Stimulated activated CD8-positive, alpha-beta memory T cell treated with anti-CD3 and anti-CD28 coated beads, Interleukin-4, amount 100 ng/mL, for 24 hours (primary cell): ENCODE measurements at places on chromosomes 12 and 14.

GRCh38 chr12:71536279-71536938 is 96.8 kb downstream of the LGR5 start:
- no peak for DNase-seq

DNA sequence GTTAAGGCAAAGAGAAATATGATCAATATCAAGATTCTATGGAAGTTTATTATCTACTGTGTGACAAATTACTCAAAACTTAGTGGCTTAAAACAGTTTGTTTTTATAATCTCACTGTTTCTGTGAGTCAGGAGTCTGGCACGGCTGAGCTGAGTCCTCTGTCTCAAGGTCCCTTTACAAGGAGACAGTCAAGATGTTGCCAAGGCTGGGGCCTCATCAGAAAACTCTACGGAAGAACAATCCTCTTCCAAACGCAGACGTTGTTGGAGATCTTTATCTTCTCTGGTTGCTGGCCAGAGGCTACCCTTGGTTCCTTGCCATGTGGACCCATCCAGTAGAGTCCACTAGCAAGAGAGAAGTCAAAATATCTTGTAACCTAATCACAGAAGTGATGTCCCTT is 100.6 kb upstream of the CCND2 start:
- no peak for DNase-seq

GRCh38 chr14:75279153-75279762 is 630 bp downstream of the FOS start:
- DNase-seq, result no peak

DNA sequence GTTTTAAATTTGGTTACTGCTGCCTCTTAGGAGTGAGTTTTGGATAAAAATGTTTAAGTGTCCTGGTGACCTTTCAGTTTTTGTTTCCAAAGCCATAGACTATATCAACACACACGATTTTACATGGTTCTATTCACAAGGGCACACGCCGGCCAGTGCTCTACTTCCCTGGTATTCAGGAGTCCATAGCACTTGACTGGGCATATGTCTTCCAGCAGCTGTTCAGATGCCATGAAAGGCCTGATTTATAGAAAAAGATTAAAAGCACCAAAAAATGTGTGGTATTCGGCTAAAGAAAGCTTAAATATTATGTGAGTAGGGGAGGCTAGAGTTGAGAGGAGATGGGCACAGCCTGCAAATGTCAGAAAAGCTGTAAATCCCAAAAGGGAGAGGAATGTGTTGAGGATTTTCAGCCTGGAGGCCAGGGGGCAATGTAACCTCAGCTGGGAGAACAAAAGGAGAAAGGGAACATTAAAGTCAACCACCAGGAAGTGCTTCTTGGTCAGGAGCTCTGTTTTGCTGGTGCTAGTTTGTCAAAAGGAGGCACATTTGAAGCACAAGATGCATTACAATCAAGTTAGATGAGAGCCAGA is 478.4 kb downstream of the RAD51B start:
- DNase-seq, result no peak

DNA sequence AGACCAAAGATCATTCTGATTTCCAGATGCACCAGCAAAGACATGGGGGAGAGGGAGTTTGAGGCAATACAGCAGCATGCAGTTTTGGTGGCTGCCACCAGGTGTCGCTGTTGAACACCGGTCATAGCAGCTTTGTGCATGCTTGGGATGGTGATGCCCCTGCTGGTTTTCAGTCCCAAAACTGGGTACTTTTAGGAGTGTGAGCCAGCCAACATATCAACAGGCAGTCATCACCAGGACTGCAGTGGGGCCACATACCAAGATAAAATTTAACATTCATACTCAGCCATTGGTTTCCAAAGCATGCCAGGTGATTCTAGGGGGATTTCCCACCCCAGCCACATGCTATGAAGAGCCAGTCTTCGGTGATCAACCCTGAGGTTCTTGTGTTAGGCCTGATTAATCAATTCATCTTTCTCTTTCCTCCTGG is 64.2 kb downstream of the PHETA1 start:
- no peak for DNase-seq

GRCh38 chr14:70652871-70653270 is 11.2 kb downstream of the TTC9 start:
- DNase-seq, result no peak

GRCh38 chr12:99454539-99455172 is 192.9 kb upstream of the GARIN6 start:
- DNase-seq, result no peak

GRCh38 chr14:75905147-75905904 is 76.5 kb downstream of the TGFB3 start:
- no peak for DNase-seq

DNA sequence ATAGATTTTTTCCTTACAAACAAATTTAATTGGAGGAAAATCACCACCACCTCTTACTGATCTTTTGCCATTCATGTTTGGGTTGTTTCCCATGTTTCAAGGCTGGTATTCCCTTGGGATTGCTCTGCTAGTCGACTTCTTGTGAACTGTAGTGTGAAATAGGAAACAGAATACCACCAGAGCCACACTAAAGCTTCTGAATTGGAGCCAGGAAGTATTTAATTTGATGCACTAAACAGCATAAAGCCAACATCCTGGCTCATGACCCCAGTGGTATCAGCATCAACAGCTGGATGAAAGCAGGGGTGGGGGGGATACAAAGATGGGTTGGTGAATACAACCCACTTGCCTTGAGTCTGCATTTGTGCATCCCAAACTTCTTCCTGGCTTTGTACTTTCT is 127.5 kb downstream of the TBC1D30 start:
- DNase-seq, result no peak

- DNase-seq, result no peak
These were observed 60.6 kb downstream of the SUDS3 start for GRCh38 chr12:118436986-118437385.

GRCh38 chr12:13099844-13100604 is 3.4 kb downstream of the GSG1 start:
- no peak for DNase-seq

- DNase-seq, result no peak
These were observed 126.0 kb downstream of the VEZT start for GRCh38 chr12:95343461-95344230.

GRCh38 chr12:95440401-95440800 is 33.6 kb upstream of the METAP2 start:
- DNase-seq, result no peak

DNA sequence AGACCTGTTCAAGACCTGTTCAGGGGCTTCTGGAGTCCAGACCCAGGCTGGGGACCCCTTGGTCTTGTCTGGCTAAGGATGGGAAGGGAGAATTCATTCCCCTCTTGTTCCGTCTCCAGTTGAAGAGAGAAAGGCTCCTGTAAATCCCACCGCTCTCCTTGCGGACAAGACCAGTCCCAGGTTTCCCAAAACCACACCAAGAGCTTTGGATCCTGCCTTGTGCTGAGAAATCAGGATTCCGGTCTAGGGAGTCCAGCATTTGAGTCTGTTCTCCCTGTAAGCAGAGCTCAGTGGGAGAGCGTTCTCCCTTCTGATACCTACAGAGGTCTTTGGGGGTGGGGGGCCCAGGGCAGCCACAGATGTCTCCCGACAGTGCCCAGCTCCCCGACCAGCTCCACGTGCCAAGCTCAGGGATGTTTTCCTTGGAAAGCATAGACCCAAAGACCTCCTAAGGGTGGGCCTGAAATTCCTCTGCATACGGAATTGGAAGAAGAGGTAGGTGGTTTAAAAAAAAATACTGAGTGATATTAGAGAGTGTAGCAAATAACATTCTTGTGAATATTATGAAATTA is 1.9 kb downstream of the HOXC13 start:
- no peak for DNase-seq

DNA sequence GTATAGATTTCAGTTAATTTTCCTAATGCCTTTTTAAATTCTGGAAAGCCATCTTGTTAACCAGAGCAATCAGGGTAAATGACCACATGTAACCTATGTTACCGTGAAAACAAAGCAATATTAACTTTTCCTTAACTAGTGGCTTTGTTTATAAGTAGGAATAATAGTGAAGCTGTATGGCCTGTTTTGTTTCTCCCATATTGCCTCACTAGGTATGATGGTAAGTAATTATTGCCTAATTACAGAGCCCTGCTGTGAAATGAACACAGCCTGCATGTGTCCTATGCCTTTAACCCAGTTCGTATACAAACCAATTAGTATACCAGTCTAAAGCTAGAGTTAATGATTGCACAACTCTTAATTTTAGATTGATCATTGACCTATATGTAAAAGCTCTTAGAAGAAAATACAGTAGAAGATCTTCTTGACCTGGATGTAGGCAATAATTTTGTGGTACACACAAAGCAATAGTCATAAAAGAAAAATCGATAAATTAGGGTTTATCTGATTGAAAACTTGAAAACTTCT is 249.9 kb downstream of the CCDC91 start:
- DNase-seq, result no peak

DNA sequence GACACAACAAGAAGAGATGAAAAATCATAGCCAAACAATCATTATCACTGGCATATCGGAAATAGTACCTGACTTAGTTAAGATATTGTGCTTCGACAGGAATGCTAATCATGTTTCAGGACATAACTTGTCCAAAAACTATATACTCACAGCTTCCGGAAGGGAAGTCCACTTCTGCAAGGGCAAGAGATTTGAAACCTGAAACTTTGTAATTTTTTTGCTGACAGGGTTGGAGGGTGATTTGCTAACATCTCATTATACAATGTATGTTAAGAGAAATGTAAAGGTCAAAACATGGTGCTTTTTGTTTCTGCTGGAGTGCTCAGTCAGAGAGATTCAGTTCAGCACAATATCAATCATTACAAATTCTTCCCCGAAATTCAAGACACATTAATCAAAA is 200.3 kb downstream of the CNTN1 start:
- DNase-seq, result no peak

GRCh38 chr12:111687255-111687654 is 1.4 kb downstream of the ACAD10 start:
- DNase-seq, result no peak

- peak; percentile 52 for DNase-seq
These were observed 706 bp downstream of the CRACR2A start for GRCh38 chr12:3752096-3752709.

- no peak for DNase-seq
These were observed 31.9 kb downstream of the FOS start for GRCh38 chr14:75310295-75311111.

DNA sequence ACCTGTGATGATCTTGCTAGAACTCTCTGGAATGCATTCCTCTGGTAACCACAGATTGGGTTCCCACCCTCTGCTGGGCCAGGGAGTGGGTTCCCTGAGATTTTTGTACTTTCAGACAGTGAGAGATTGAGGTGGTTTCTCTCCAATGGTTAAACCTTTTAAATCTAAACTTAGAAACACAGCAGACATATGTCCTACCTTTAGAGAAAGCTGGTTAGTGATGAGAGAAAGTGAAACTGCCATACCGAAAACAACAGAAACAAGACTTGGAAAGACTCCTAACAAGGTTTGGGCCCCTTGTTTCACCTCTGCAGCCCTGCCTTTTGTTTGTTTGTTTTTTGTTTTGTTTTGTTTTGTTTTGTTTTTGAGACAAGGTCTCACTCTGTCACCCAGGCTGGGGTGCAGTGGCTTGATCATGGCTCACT is 9.7 kb upstream of the SGPP1 start:
- DNase-seq, result no peak

GRCh38 chr12:118102609-118103008 is 1.2 kb downstream of the VSIG10 start:
- DNase-seq, result no peak

GRCh38 chr12:132625731-132626430 is 7.3 kb downstream of the P2RX2 start:
- DNase-seq, result no peak

DNA sequence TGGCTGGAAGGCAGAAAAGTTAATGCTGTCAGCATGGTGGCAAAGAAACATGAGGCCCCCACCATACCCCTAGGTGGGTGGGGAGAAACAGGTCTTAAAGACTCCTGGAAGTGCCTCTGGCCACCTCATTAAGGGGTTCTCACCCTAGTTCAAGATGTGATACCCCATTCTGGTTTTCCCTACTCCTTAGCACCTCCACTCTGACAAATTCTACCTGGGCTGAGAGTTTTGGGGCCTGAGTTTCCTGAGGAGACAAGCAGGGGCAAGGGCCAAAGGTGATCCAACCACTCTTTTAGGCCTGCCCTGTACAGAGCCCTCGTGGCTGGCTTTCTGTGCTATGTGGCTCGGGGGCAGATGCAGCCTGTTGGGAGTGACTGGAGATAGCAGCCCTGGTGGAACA is 7.9 kb upstream of the AVIL start:
- no peak for DNase-seq

GRCh38 chr12:113482334-113482733 is 10.7 kb upstream of the LHX5 start:
- no peak for DNase-seq

DNA sequence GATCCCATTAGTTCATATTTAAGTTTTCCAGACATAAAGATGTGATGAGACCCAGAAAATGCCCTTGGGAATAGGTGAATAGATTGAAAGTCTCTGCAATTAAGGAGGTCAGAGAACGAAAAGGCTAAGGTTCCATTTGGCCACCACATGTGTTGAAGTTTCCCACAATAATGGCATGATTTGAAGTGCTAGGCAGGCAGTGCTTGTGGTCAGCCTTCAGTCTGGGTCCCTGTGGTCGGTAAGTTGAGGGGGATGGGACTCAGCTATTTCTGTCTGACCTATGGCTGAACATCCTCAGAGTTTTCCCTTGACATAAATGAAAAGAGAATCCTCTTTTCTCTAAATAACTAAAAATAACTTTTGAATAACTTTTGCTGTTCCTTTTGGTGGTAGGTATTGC is 92.4 kb downstream of the PELI2 start:
- no peak for DNase-seq

- no peak for DNase-seq
These were observed 321.1 kb downstream of the CEP128 start for GRCh38 chr14:80620434-80620833.

- no peak for DNase-seq
These were observed 37.7 kb downstream of the SLC8B1 start for GRCh38 chr12:113297214-113297587.

DNA sequence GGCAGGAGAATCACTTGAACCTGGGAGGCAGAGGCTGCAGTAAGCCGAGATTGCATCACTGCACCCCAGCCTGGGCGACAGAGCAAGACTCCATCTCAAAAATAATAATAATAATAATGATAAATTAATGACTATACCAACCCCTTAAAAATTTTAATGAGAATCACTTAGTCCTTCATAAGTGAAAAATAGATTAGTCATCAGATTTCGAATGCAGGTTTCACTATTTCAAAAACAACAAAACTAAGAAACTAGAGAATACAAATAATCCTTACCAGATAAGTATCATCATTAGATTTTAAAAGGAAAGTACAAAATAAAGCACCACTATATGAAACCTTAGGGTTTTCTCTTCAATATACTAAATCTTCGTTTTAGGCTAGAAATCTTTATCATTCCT is 62.3 kb downstream of the CEP83 start:
- DNase-seq, result no peak

DNA sequence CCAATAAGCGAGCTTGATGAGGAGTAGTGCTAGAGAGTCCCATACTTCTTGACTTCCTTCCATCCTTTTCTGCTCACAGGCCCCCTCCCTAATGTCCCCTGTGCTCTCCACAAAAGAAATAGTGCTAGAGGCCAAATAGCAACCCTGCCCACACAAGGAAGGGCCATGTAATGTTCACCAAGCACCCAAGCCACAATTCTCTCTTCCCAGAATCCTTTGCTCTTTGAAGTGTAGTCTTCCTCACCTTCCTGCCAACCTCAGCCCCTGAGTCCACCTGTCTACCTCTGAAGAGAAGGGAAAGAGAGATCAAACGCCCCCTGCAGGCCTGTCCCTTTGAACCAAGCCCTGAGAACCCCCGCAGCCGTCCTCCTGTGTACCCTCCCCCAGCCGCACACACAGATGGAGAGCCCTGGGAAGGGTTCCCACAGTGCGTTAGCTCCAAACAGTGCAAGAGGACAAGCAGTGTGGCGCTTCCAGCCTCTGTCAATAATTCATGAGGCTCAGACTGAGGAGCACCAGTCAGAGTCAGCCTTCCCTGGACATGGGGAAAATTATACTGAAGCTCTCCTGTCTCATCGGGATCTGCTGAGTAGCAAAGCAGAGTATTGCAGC is 1.9 kb upstream of the DHRS4 start:
- no peak for DNase-seq
